ENCODE measurements at places on chromosomes 1 and 21.

DNA sequence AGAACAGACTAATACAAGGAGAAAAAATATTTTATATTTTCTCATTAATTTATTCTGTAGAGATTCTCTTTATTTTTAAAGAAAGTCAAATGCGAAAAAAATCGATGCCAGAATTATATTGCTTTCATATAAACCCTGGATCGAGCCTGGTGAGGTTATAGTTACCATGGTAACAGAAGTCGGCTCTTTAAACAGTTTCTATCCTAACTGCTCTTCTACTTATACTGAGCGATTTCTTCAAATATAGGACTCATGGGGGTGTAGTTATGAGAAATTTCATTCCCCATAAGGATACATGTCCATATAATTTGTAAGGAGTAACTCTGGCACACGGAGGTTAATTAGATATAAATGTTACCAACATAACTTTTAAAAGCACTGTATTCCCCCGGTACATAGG, 973.5 kb upstream of the NCAM2 start:
- no peak for DNase-seq

GRCh38 chr1:152869808-152870419, 8.2 kb upstream of the SMCP start:
- DNase-seq, result peak; percentile 55

GRCh38 chr1:114094675-114095074, 59.0 kb downstream of the SYT6 start:
- no peak for DNase-seq

GRCh38 chr1:83909687-83910086, 89.2 kb downstream of the TTLL7 start:
- DNase-seq, result no peak

- DNase-seq, result peak; percentile 76
Measured at GRCh38 chr1:94801919-94802546, 18.1 kb upstream of the SLC44A3 start.

GRCh38 chr1:110783292-110783918, 89.5 kb upstream of the CD53 start:
- peak; percentile 15 for DNase-seq

DNA sequence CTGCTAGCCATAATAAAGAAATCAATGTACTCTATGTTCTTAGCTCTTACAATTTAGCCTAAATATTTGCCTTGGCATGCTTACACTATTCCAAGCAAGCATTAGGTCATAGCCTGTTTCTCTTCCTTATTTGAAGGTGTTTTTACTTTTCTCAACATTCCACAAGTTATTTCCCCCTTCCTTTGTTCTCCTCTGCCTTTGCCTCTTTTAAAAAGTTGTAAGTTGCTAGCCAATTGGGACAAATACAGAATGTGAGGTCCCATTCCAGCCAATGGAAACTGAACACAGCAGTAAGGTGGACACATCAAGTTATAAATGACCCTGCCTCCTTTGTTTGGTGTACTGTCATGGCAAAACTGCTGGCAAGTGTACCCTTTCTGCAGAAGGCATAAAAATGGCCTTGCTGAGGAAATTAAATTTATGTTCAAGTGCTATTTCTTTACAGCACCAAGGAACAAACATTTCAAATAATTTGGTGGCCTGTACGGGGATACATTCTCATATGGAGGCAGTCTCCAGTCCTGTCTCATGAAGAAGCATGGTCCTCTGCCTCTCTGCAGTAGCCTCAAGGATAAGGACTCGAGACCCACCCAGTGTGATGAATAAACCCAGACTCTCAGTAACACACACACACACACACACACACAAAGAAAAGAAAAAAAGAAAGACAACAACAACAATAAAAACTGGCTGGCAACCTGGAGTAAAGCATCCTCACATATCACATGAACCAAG, 28.8 kb upstream of the FMO1 start:
- peak; percentile 63 for DNase-seq

DNA sequence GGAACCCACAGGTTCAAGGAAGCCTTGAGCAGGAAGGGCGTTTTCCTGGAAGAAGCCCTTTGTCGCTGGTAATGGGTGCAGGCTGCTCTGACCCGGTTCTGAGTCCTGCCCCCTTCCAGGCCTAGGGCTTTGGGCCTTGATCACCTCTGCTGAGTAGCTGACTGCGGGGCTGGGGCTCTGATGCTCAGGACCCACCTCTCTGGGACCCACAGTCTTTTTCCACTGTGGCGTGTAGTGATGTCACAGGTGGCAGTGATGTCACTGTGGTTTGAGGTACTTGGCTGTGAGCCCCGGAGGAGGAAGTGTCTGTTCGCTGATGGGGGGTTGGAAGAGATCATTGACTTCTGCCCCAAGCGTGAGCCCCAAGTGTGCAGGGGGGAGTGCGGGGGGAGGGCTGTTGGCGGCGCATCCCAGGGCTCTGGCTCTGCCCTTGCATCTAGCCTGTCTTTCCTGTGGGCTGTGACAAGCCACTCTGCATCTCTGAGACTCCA, 6.9 kb downstream of the TNFRSF1B start:
- DNase-seq, result no peak

DNA sequence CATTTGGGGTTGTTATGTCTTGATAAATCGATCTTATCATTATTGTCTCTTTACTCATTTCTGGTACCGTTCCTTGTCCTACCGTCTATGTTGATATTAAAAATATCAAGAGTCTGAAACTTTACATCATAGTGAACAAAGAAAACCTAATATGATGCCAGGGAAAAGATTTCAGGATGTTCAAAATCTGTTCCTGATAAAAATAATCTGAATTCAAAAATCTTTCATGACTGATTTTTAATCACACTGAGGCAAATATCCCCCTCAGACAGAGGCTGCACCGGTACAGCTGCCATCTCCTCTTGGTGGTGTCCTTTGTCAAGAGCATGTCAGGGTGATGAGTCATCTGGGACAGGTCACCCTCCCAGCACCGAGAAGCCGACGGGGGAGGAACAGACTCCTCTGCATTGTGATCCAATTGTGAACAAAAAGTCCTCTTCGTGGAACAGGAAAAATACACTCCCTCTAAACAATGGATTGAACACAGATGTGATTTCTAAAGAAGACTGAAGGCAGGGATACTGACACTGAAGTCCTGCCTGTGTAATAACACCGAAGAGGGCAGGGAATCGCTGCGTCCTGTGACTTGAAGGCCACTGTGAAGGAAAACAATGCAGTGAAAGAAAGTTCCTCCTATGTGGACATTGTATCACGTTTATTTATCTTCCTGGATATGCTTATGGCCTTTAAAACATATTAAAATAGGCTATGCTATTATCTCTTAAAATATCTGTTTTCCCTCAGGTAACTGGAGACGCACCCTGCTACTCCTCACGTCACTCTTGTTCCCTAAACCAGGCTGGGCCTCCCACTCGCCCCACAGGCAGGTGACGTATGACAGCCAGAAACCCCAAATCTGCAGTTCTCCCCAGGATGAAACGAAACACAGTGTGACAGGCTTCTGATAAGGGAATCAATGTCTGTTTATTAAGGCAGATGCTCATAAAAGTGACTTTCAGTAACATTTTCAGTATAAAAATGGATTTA, 4.3 kb upstream of the SPATC1L start:
- no peak for DNase-seq

- no peak for DNase-seq
Measured at GRCh38 chr1:156413391-156414246, 44.6 kb downstream of the RHBG start.

- DNase-seq, result no peak
Measured at GRCh38 chr1:244705261-244706234, 52.6 kb downstream of the DESI2 start.

DNA sequence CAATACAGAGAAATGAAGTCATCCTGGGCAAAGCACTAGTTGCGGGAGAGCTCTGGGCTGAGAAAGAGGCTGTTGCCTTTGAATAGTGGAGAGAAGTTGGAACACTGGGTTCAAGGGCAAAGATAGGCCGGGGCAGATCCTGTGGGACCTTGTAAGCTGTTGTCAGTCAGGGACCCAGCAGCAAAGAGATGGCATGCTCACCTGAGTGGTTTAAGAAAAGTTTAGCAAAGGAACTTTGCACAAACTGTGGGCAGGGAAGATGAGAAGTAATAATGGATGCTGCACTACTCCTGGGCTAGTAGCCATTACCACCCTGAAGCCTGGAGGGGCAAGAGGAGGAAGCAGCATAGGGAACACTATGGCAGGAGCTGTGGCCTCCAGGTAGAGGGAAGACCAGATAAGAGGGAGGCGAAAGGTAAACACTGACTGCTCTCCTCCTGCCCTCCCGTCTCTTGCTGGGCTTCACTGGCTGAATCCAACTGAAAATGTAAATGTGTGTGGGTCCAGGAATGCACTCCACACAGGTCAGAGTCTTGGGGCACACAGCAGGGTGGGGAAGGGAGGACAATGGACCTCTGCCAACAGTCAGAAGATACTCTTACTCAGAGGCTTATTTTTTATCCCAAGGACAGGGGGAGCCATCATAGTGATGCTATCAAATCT, 129.2 kb downstream of the PLPP3 start:
- no peak for DNase-seq

GRCh38 chr1:7902478-7903085, 38.1 kb downstream of the TNFRSF9 start:
- DNase-seq, result peak; percentile 42

DNA sequence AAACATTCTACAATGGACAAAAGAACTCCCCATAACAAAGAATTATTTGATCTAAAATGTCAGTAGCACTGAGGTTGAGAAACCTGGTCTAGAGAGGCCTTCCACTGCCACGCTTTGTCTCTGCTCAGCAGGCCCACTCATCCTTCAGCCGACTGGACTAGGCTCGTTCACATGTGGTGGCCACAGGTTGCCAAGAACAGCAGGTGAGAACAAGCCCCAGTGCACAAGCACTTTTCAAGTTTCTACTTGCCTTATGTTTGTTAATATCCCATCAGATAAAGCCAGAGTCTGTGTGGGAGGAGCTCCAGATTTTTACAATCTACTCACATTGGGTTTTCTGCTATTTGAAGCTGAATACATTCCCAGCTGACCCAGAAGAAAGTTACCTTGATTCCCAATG, 9.1 kb upstream of the EFHD2 start:
- peak; percentile 68 for DNase-seq

GRCh38 chr1:201637282-201638079, 98.6 kb downstream of the NAV1 start:
- DNase-seq, result no peak

GRCh38 chr1:179298952-179299351, 5.4 kb downstream of the SOAT1 start:
- DNase-seq, result no peak

DNA sequence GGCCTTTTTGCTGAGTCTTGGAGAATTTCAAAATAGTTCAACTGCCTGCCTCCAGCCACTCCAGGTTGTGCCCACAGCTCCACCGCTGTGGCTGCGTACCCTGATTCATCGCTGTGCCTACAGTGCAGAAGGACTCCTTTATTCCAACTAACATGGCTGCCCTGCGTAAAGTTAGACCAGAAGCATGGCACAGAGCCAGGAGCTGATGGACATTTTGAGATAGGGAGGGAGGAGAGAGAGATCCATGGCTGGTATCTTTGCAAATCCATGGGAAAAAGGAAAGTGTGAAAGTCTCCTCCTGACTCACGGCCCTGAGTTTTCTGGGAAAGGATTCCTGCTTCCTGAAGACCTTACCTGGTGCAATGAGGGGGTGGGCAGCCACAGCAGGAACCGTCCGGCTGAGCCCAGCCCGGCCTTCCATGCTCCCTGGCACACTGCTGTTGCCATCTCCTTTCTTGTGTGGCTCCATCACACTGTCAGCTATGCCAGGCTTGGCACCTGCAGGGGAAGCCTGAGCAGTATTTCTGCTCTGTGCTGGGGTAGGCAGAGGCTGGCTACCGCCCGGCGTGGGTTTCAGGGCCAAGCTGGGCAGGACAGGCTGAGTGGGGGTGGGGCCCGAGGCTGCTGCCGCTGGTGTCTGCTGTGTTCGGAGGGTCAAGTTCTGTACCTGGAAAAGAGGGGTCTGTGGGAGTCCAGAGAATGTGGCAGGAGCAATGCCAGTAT, 46.0 kb upstream of the A3GALT2 start:
- no peak for DNase-seq

- DNase-seq, result no peak
Measured at GRCh38 chr1:116164604-116165368, 53.6 kb downstream of the MAB21L3 start.

DNA sequence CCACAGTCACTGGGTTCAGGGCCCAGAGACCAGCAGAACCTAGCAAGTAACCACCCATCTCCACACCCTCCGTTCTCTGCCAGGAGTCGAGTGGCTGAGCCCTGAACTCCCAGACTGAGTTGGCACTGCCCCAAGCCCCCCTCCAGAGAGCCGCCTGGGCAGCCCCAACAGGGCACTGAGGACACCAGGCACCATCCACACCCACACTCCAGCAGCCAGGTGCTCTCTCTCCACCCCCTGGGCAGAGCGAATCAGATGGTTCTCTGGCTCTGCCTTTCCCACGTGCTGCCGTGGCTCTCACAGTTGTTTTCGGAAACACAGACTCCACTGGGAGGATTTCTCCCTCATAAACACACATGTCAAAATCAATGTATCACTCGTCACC, 13.6 kb downstream of the WDR4 start:
- no peak for DNase-seq

- no peak for DNase-seq
Measured at GRCh38 chr1:56200442-56200841, 378.9 kb downstream of the PLPP3 start.

DNA sequence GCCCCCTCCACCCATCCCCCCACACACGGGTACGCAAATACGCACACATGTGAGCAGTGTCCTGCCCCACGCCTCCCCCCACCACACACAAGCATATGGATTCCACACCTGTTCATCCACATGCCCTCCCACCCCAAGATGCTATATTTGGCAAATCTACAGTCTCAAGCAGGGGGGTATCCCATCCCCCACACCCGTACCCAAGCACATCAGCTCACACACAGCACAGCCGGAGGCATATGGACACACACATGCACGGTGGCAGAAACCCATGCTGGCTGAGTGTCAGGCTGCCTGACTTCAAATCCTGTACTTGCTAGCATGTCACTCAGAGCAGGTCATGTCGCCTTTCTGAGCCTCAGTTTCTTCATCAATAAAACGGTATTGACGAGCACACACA, 10.6 kb downstream of the COL16A1 start:
- DNase-seq, result no peak
